NCI-H1417 treated with DMSO at 0.1 percent for 48 hours (cell line): ENCODE measurements at places on chromosomes 5 and 9.

DNA sequence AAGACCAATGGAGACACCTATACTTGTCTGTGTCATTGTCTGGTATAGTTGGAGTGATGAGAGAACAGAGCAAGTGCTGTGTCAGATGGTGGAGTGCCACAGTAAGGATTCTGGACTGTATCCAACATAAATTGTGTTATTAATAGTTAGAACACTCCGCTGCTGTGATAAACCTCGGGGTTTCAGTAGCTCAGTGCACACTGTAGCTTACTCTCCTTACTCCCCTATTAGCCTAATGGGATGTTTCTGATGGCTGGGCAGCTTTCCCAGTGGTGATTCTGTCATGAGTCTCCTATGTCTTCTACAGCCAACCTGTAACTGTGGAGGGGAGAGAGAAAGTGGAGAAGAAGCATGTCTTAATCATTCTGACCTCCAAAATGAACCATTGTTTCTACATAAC, 127.6 kb upstream of the PTCH1 start:
- DNase-seq, result no peak

DNA sequence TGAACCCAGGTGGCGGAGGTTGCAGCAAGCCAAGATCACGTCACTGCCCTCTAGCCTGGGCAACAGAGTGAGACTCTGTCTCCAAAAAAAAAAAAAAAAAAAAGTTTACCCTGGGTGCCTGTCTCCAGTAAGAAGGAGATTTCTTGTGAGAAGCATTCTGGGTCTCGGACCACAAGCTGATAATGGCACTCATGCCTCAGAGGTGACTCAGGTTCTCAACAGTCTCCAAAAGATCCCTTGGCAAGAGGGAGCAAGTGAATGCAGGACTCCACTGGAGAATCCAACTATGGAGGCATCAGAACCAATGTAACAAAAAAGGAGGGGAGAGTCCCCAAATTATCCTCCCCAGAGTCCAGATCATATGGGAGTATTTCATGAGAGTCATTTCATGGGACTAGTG, 106.0 kb upstream of the LRRTM2 start:
- DNase-seq, result no peak

DNA sequence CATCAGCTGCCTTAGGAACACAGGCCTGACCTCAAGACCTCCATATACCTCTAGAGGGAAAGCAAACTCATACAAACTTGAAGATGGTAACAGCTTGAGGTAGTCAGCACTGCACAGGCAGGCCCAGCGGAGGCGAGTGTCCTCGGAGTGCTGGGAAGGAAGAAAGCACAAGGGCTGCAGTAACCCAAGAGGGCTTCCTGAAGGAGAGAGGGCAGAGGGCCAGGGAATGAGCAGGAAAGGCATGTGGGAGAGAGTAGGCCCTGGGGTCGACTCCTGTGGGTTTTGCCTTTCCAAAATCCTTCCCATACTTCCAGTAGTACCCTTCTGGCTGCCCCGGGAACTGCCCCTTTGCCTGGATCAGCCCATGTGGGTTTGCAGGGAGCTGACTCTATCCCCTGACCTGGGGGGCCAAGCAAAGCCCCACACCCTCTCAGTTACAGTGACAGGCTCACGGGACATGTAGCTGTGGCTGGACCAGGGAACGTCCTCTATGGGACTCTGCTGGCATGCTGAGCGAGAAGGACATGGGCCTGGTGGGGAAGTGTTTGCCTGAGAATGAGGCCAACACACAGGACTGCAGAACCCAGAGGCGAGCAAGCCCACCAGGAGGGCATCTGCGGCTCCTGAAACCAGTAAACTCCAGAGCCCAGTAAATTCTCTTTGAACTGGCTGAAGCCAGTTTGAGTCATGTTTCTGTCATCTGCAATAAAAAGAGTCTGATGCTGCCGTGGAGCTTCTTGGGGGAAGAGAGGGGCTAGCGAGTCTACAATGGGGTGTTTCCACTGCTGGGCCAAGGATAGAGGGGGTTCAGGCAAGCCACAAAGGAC, 64.1 kb downstream of the COL23A1 start:
- no peak for DNase-seq

DNA sequence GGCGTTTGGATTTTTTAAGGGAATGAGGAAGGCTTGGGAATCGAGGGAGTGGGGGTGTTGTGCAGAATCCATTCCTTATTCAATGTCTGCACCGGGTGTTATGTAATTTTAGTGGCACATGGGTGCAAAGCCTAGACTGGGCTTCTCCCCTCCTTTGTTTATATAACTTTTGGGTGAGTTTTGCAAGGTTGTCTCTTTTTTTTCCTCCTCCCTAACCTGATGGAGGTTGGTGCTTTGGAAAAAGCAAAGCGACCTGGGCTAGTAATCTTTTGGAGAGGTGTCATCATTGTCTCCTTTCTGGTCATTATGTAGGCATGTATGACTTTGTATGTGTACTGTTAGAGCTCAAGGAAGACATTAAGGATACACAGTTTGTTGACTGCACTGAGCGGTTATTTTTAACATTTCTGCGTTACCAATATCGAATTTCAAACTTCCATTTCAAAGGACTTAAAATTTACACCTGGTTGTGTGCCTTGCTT, 3.1 kb downstream of the SMARCA2 start:
- no peak for DNase-seq

- no peak for DNase-seq
These were observed 15.4 kb upstream of the VDAC1 start for GRCh38 chr5:134020188-134020587.

DNA sequence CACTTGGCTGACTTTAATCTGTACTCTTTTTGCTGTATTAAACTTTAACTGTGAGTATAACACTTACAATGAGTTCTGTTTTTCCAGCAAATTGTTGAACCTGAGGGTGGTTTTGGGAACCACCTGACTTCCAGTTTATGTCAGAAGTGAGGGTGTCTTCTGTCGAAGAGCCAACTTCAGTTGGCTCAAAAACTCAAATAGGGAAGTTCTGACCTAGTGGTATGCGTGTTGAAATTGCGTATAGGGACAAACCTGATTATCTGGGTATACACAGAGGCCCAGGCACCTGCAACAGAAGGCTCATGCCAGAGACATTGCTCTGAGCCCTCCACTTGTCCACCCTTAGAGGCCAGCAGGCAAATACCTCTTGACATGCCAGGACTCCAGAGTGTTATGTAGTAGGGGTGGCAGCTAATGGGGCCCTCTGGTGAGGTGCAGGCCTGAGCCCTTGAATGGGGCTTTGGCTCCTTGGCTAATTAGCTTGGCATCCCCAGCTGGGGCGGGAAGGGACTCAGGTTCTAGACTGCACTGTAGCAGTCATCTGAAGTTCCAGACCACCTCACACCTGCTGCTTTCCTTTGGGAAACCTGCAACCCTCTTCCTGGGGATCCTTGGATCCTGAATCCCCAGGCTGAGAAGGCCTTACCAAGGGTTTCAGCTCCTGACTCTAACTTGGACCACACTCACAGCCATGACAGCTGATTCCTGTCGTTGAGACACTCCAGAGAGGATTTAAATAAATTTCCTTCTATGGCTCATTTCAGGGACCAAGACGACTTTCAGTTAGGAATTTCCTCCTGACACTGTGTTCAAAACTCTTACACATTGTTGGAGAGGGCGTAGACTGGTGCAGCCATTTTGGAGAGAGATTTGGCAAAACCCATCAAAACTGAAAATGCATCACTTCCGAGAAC, 189.6 kb downstream of the HSPA4 start:
- DNase-seq, result no peak

DNA sequence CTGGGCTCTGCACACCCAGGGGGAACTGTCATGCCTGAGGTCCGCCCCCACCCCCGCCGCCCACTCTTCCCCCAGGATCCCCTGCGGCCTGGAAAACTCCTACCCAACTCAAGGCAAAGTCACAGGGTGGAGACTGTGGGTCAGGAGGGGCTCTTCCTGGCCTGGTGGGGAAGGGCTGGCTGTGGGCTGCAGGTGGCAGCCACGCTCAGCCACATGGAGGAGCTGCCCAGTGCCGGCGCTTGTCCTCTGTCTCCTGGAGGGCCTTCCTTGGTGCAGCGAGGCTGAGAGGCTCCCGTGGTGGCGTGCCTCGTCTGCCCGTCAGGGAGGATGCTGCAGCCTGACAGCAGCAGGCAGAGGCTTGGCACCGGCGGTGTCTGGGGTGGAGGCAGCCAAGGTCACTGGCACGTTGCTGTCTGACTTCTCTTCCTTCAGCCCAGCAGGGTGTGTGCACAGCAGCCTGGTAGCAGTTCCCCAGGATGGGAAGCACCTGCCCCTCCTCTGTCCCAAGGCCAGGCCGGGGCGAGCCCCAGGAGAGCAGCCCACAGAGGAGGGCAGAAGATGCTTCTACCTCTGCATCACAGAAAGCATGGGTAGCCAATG, 78.1 kb downstream of the ADAMTS2 start:
- no peak for DNase-seq

DNA sequence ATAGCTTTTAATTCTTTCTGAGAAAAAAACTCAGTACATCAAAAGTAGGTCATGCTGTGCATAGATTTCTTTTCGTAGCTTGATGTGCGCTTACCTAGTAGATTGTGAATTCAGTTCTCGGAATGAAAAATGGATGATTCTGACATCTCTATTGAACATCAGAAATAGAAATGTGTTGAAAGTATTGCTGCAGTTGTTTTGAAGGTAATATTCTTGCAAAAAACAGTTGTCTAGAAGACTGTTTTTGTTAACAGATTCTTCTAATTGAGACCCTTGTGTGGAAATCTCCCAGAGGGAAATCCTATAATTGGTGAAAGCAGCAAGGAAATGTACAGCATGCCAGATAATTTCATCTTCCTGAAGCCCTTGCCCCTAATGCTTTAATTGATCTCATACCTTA, 54.5 kb downstream of the MACIR start:
- no peak for DNase-seq

DNA sequence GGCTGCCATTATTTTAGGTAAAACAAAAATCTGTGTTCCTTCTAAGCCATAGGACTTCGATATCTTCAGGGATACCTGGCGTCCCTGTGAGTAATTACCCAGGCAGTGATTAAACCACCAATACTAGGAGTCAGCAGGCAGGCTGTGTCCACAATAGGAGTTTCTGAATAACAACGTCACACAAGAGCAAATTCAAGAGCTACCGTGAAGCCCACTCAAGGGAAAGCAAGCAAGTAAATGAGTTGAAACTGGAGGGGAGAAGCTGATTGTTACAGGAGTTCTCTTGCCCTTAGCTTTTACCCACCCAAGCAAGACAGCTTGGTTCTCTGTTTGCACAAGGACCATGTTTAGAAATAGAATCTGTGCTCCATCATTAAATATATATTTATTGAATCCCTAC, 50.8 kb downstream of the SEMA5A start:
- no peak for DNase-seq

DNA sequence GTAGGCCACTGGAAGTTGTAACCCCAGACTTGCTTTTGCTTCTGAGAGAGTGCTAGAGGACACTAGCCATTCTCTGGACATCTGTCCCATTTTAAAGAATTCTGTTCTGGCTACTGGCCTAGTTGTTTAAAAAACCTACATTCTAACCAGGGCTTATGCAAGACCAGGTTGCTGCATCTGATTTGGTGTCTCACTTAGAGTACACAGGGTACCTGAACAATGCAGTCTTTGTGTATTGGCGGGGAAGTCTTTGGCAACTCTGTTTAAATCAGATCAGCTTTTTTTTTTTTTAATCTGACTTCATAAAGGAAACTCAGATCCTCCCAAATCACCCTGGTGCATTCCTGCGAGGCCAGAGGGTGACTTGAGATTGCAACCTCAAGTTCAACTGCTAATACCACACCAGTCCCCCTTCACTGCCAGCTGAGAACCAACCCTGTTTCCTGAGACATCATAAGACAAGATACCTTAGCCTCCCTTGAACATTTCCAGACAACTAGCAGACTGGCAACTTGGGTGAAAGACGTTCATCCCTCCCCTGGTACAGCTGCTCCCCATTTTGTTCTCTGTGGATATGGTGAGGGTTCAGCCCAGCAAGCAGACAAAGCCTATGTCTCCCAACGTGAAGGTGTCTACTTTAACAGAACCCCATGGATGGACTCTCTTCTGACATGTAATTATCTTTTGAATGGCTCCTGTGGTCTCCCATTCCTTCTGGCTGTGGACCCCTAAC, 27.0 kb downstream of the SKP1 start:
- DNase-seq, result no peak

DNA sequence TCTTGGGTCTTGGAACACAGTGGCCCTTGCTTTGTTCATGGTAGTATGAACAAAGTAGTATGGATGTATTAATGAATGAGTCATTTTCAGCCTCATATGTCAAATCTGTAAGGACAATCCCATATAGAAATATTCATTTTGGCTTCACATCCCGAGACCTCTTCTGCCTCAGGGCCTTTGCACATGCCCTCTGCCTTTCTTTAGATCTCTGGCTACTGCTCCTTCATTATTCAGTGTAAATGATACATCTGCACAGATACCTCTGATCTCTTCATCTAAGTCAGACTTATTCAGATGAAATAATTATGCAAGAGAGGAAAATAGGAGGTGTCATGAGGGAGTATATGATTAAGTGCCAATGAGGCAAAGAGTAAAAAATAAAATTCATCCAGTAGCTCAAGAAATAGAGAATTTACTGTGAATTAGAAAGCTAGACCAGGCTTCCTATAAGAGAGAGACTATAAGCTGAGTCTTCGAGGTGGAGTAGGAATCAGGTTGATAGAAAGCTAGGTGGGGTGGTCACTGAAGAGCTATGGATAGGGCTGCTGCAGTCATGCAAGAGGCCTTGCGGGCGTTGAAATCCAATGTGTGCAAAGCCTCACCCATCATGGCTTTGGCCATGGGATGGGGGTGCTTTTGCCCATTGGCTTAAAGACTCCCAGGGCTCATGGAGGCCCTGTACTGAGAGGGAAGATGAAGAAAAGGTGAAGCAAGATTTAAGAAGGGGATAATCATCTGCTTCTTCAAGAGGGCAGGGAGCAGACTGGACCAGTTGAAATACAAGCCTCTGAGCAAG, 3.7 kb upstream of the TTLL11 start:
- no peak for DNase-seq

DNA sequence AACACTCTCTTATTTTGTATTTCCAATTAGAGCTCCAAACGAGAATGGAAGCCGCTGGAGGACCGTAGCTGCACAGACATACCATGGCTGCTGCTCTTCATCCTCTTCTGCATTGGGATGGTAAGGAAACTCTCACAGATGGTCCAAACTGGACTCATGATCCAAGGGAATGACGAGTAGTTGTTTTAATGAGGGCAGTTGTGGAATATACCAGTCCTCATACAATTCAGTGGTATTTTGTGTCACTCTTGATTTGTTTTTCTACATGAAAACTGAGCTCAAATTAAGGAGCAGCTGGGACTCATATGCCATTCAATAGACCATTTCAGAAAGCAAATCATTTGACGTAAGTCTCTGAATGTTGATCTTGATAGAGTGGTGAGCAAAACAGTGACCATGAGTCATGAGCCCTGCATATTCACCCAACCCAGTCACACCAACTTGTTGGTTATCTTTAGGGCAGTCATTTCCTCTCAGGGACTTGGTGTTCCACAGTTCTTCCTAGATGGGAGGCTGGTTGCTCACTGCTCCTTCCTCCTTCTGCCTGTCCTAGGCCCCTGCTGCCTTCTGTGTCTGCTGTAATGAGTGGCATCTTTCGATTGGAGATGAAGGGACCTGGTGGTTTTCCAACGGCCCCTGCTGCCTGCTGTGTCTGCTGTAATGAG, 54.9 kb downstream of the SLC44A1 start:
- DNase-seq, result no peak

GRCh38 chr5:159752622-159753275, 163.5 kb upstream of the ADRA1B start:
- no peak for DNase-seq
